ENCODE measurements at places on chromosomes 7 and 10. TPM values are rescaled to one million over a fixed set of nuclear protein-coding genes. Genes with fewer than 3 reads are reported as not detected.
A peak's percentile ranks its signal among the peaks of the same experiment; 100 is the strongest.

GRCh38 chr10:50421026-50421719, 169.9 kb upstream of the ASAH2 start:
- peak; percentile 58 for DNase-seq

SLC39A12 gene
- polyA plus RNA-seq, result not detected

DNA sequence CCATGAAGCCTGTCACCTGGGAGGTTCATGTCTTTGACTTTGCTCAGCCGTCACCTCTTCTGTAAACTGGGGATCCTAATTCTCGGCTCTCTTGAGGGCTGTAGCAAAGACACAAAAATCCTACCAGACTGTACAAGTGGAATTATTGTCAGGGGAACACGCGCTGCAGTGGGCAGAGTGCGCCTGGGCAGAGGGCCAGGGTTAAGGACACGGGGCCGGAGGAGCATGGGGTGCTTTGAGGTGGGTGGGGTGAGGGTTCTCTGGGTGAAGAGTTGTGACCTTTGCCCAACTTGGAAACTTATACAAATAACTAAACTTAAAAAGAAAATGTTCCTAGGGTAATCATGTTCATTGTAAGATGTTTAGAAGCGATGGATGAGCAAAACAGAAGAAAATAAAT, 36.0 kb downstream of the PALD1 start:
- no peak for DNase-seq

CHN2 gene
- polyA plus RNA-seq, result not detected

PRSS37 gene
- not detected for polyA plus RNA-seq

Data from A549 (cell line).